ENCODE measurements at places on chromosomes 7 and 10.

- DNase-seq: no peak
These were observed 1.2 kb downstream of the CACUL1 start for GRCh38 chr10:118753331-118754228.

GRCh38 chr7:13414661-13415107 lies 574.8 kb downstream of the ETV1 start:
- no peak for DNase-seq

GRCh38 chr7:27600247-27600646 lies 62.4 kb downstream of the HIBADH start:
- DNase-seq: no peak

GRCh38 chr7:29839921-29840320 lies 33.6 kb downstream of the WIPF3 start:
- DNase-seq: no peak

DNA sequence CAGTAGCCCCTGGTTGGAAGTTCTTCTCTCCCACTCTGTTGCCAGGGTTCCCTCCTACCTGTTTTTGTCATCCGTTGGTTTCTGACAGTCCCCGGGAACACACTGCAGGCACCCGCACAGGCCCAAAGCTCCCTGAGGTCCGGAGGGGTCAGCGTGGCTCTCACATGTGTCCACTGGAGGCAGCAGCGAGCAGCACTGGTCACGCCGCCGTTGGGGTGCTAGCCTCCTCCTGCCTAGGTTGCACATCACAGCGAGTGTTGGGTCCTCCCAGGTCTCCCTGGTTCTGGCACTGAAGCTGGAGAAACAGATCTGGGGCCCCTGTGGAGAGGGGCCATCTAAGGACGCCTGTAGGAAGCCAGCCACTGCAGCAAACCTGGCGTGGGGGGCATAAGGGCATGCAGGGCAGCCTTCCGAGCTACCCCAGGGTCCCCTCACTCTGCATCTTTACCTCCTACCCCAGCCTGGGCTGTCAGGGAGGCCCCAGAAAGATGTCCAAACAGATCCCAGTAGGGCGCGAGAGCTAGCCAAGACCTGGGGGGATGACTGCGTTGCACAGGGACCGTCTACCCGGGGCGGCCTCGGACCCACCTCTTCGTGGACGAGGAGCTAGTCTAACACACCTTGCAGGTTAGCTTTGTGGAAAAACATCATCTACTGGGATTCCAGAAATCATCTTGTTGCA lies 28.9 kb downstream of the LRRC27 start:
- DNase-seq: peak; percentile 63

- peak; percentile 73 for DNase-seq
These were observed 3.2 kb downstream of the SFMBT2 start for GRCh38 chr10:7407368-7408290.

DNA sequence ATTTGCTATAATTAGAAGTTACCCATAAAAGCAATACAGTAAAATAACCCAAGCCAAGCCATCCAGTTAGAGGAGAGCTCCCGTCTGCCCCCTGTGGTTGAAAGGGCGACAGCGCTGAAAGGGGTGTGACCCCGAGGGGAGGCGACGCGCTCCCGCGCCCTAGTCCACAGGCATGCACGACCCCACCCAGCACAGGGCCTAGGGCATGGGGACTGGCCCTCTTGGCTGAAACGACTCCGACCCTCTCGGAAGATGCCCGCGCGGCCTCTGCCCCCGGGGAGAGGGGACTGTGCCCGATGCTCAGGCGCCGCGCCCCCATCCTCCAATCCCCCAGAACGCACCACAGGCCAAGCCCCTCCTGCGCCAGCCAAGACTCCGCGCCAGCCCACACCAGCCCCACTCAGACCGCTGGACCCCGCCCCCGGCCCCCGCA lies 64.0 kb downstream of the CSGALNACT2 start:
- peak; percentile 79 for DNase-seq

GRCh38 chr7:88071994-88072714 lies 138.1 kb downstream of the ADAM22 start:
- no peak for DNase-seq

GRCh38 chr7:2313450-2314208 lies 612 bp downstream of the SNX8 start:
- DNase-seq: no peak

DNA sequence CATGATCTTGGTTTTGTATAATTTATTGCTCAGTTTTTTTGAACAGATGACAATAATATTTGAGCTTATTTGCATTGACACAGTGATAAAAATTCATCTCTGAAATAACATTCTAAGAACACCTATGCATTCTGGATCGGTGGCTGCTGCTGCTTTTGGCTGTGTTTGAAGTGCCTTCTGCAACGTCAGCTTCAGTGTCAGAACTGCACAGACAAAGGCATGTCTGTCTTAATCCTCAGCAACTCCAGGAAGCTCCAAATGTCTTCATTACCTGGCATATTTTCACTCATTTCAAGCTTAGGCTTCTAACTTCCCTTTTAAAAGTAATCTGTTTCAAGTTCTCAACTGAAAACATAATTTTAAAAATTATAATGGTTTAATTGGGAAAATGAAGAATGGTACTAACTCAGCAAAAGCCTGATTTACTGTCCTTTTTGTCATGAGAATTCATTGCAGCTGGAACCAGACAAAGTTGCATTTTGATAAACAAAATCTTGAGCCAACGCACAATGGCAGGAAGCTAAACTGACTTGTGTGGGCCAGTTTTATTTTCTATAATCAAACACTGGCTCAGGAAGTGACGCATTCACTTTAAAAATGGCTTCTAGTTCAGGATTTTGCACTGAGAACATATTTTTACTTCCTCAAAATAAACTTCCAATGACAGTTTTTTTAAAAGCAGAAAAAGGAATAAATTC lies 38.7 kb downstream of the NPS start:
- DNase-seq: no peak

GRCh38 chr10:49768731-49769130 lies 6.6 kb upstream of the OGDHL start:
- DNase-seq: no peak

Measured in activated CD4-positive, alpha-beta T cell treated with anti-CD3 and anti-CD28 coated beads for 48 hours (primary cell).